COR-L47 (cell line): ENCODE measurements at places on chromosomes 11 and 22.

DNA sequence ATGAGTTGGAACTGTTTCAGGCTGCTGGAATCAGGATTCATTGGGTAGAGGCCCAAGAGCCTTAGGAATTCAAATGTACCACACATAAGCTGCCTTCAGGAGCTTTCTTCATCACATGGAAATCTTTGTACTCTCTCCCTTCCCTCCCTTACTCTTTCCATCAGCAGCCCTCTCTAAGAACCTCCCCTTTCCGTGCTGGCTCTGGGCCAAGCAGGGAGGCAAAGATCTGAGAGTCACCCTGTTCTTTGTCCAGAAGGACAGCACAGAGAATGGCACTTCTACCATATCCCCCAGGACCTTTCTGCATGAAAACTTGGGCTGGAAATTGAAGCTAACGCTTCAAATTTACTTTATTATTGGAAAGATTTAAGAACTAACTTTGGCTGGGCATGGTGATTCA lies 20.7 kb upstream of the TPBGL start:
- no peak for DNase-seq

DNA sequence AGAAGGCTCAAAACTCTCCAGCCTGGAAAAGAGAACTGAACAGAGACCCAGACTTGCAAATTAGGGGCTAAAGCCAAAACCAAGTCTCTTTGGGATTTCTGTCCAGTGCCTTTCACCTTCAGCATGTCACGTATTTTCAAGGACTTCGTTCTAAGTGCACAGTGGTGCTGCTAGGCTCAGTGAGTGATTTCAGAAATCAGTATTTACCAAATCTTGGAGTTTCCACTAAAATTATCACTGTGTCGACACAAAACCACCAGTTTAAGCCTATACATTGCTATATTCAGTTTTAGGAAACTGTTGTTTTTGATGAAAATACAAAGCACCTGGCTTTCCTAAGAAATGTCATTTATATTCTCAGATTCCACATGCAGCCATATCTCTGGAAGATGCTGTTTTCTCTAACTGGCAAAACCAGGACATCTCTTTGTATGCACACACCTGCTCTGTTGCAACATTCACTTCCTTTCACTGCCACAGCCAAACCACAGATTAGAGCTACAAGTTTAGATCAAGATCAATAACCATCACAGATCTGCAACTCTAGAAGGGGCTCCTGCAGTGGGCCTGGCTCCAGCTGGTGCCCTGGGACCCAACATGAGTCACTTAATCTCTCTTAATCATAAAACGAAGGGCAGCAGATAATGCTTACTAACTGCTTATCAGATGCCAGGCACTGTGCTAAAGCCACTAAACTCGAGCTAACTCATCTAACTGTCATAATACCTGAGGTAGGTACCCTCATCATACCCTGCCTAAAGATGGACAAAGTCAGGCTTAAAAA lies 22.3 kb downstream of the SMCO4 start:
- DNase-seq: no peak

DNA sequence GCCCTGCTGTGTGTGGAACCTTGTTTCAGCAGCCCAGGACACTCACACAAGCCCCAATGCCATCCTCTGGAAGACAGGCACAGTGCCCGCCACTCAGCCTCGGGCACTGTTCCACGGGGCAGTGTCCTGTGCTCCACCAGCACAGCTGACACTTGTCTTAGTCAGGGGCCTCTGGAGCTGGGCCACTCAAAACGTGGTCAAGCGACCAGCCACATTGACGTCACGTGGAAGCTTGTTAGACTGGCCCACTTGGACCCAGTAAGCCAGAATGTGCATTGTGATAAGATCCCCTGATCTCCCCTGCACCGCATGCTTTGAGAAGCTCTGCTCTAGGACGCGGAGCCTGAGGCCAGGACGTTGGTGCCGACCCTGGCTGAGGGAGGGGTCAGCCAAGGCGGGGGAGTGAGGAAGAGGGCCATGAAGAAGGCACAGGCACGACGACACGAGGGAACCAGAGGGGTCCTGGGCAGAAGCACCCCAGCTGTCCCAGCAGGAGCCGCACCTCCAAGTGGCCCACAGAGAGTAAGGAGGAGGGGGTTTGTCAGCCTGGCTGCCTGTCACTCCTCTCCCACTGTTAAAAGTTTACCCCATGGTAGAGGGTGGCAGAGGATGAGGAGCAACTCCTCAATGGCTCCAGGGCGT lies 64.6 kb downstream of the LINC01488 start:
- DNase-seq: no peak

DNA sequence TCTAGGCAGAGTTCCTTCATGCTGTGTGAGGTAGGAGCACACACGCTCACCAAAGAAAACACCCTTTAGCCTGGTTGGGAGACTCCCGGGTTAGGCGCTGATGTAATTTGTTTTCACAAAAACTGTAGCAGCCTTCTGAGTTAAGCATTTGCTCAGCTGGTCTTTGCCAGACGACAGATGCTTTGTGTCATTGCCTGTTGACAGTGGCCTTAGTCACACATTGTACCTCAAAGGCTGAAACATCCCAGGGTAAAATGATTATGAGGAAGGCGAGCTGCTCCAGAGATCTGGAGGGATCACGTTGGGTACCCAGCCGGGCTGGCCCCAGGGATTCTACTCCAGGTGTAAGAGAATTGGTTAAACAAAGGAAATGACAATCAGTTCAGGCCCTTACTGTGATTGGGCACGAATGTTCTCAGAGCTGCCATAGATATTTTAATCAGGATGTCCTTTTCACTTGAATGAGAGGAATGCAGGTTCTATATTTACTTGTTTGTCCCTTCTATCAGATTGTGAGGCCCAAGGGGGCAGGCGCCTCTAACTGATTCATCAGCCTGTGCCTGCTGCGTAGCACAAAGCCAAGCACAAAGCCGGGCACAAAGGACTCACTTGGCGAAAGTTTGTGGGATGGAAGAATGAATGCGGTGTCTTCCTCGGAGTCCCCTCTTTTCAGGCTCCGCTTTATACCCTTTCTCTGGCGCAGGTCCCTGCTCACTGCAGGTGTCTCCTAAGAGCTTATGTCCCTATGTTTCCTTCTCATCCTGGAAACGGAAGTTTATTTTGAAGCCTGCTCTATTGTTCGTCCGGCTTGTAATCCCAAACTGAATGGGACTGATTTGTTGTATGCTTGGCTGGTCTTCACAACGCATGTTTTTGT lies 47.1 kb downstream of the ADM start:
- DNase-seq: peak; percentile 85

- DNase-seq: no peak
Observed at GRCh38 chr22:49790912-49791311, 36.8 kb downstream of the BRD1 start.

DNA sequence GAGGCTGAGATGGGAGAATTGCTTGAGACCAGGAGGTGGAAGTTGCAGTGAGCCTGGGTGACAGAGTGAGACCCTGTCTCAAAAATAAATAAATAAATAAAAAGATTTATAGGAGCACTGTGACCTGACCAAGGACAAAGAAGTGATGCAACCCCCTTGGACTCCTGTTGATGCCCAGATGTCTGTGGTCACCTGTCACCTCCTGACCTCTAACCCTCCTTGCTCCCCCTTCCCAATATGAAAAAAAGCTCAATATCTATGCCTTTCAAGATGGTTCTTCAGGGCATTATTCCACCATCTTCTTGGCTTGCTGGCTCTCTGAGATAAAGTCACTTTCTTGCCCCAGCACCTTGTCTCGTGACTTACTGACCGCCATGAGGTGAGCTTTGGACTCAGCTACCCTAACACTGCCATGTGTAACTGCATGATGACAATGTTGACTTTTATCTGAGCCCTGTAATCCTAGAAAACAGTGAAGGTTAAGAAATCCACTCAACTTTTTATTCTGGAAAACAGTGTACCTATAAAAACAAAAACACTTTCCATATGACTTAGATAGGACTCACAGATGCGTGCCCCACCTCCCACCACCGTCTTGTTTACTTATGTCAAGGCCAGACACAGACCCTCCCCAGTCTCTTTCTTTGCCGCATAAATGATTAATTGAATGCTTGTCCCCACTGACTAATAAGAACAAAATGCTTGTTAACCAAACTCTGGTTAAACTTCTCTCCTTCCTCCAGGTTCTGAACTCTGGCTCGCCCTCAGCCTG lies 360.5 kb downstream of the BUD13 start:
- DNase-seq: no peak

DNA sequence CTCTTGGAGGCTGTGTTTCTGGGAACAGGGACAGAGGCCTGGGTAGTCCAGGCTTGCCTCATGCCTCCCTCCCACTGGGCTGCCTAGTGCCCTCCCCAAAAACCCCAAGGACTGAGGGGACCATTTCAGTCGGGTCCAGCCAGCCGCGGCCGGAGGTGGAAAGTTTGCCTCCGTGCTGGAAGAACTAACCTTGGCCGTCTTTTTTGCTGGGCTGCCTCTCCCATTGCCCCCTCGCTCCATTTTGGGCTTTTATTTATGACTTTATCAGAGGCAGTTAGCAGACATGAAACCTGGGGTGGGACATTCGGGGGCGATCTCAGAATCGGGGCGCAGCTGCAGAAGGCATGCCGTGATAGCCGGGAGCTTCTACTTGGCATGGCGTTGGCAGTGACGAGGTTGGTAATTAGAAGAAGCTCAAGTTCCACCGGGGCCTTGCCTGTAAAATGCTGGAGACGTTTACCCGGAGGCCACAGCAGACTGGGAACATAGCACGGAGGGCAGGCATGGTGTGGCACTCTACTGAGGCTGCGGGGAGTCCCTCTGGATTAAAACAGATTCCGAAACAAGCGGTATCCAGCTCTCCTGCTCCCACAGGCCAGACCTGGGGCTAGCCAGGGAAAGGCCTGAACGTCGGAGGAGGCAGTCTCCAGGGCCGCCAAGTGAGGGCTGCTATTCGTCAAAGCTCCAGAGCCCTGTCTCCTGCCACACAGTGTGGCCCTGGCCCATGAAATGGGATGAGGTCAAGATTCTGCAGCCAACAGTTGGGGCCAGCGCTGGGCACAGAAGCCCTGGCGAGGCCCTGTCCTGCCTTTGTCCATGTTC lies 76.4 kb upstream of the PPARA start:
- DNase-seq: no peak

DNA sequence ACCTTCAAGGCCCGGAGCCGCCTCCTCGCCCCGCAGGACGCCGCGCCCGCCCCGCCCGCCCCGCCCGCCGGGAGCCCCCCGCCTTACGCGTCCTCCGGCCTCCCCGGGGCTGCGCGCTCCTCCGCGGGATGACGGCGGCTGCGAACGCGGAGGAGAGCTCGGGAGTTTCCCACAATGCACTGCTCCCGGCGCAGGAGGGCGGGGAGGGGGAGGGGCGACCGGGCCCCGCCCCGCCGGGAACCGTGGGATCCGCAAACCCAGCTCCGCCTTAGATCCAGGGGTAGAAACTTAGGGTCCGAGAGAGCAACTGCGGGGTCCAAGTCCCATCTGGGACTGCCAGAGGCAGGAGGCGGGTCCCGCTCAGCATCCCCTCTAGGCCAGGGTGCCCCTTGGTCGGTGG lies at the start of gene CEND1:
Gene CEND1 (minus strand): TSS at position 148 of the 400 bp plus-strand sequence. CDS start 1,514 bp downstream, outside the sequence.
- DNase-seq: peak; percentile 50

DNA sequence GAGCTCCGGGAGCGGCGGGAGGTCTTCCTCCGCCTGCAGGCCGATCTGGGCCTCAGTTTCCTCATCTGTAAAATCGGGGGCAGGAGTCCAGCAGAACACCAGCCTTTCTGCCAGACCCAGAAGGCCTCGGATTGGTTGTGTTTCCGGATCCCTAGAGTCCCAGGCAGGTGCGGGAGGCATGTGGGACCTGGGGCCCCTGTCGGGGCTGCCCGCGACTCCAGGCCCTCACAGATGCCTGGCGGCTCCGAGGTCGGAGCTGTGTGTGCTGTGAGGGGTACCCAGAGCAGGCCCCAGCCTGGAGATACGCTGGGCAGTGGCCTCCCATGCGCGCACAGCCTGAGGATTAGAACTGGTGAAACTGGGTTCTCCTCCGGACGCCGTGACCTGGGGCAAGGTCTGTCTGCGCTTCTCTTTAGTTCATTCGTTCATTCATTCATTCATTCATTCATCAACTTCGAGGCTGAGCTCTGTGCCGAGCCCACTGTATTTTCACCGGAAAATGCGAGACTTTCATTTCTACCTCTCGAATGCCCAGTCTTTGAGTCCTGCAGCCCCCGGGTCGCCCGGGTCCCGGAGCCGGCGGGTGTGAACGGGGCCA lies 24.6 kb downstream of the FLRT1 start:
- no peak for DNase-seq

DNA sequence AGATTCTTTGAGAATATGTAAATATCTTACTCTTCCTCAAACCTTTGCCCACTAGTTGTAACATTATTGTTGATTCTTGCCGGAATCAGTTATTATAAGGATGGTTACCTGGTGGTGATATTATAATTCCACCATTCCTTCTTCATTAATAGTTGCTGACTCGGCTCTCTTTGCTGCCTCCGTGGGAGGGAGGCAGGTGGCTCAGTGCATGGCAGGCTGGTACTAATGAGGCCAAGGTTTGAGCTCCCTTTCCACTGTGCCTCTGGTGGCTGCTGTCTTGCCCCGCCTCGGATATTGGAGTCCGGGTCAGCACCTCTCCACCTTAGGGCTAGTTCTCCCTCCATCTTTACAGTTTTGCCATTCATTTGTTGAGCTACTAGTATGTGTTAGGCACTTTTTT lies 12.7 kb downstream of the CD6 start:
- no peak for DNase-seq
